Stimulated activated CD8-positive, alpha-beta memory T cell treated with anti-CD3 and anti-CD28 coated beads, Interleukin-2, amount 100 ng/mL, for 1 hour (primary cell): ENCODE measurements at places on chromosomes 2 and 18.

GRCh38 chr2:136342138-136342537, 224.2 kb upstream of the CXCR4 start:
- DNase-seq, result no peak

DNA sequence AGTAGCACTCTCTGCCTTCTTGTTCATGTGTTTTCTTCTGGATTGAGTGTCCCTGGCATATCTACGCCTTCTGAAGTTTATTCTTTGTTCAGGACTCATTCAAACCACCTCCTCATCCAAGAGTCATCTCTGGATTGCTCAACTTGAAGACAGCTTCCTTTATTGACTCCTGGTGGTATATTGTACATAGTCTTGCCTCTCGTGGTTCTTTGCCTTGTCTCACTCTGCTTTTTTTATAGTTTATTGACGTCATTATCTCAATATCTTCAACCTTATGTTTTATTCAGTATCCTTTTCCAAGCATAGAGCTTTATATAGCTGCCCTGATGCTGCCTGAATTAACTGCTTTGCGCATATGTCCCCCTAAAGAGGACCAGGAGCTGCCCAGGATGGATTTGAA, 161.7 kb downstream of the INSIG2 start:
- no peak for DNase-seq

GRCh38 chr2:153864022-153864421, 7.7 kb upstream of the GALNT13 start:
- DNase-seq, result no peak

- no peak for DNase-seq
Observed at GRCh38 chr18:58552057-58552461, 76.8 kb downstream of the ALPK2 start.

DNA sequence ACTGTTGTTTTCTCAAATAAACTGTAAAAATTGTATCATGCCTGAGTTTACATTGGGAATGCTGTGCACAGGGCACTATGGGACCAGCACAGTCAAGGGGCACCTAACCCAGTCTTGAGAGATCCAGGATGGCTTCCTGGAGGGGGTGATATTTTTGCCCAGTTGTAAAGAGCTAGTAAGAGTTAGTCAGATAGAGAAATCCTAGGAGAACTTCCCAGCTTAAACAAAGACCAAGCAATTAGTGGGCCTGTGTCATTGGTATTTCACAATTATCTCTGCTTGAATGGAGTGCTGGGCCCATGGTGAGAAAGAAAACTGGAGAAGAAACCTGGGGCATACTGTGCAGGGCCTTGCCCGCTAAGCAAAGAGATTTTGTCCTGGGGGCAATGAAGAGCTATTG, 12.2 kb downstream of the XDH start:
- DNase-seq, result no peak

GRCh38 chr18:77033575-77033974, 99.0 kb downstream of the MBP start:
- no peak for DNase-seq

- no peak for DNase-seq
Observed at GRCh38 chr18:580154-580553, at the start of gene CETN1. TSS of gene CETN1 (plus strand) at chr18:580380. CDS start at chr18:580409, 29 bp downstream.

GRCh38 chr2:184834699-184835397, 236.5 kb downstream of the ZNF804A start:
- DNase-seq, result no peak

DNA sequence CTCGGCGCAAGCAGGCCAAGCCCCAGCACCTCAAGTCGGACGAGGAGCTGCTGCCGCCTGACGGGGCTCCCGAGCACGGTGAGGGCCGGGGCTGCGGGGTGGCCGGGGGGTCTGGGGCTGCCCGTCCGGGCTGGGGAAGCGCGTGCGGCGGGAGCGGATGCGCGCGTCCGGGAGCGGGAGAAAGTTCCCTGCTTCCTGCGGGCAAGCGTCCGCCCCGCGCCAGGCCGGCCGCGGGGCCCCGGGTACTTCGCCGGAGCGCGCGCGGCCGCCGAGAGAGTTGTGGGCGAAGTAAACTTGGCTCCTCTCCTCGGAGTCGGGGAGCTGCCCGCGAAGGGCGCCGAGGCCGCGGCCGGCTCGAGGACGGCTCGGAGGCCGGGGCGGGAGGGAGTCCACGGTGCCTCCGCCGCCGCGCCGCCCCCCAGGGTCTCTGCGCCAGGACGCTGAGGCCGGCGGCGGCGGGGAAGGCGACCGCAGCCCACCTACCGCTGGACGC, 707 bp downstream of the SALL3 start:
- DNase-seq, result no peak

DNA sequence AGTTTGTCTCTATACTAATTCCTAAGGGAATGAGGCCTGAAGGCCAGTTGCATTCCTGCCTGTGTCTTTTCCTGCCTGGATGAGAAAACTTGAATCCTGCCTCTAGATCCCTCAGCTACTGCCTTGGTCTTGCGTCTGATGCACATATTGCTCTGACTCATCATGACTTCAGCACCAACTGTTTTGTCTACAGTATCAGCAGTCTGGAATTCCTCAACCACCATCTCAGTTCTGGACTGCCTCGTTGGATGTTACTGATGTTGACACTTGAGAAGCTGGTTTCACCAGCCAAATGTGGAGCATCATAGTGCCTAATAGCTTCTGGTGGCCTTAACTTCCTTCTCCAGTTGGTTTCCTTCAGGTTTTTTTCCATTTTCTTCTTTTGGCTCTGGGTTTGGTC, 211.0 kb downstream of the CTNNA2 start:
- DNase-seq, result no peak

GRCh38 chr18:419541-420175, 80.8 kb downstream of the COLEC12 start:
- no peak for DNase-seq
